ENCODE measurements at places on chromosomes 2 and 18.

- no peaks in the 10 kb centered on the region for H3K27me3 ChIP-seq
- H3K4me1 ChIP-seq: peaks cover 9% of the 10 kb centered on the region
- no peak overlapping the region for H3K4me3 ChIP-seq
- DNase-seq: no peak
- H3K27ac ChIP-seq: no peak overlapping the region
Measured at GRCh38 chr2:27024812-27025211, 8.0 kb upstream of the TMEM214 start.

- DNase-seq: peak; percentile 9
- H3K4me1 ChIP-seq: peaks cover 24% of the 10 kb centered on the region
- H3K27me3 ChIP-seq: peaks cover 19% of the 10 kb centered on the region
Measured at GRCh38 chr2:161570424-161571050, 53.7 kb upstream of the SLC4A10 start.

- H3K27ac ChIP-seq: no peak overlapping the region
- no peak overlapping the region for H3K4me3 ChIP-seq
- H3K36me3 ChIP-seq: peaks cover 59% of the 10 kb centered on the region
- H3K4me1 ChIP-seq: peaks cover 37% of the 10 kb centered on the region
- no peak for DNase-seq
- no peaks in the 10 kb centered on the region for H3K27me3 ChIP-seq
Measured at GRCh38 chr2:84963323-84963691, 7.7 kb upstream of the KCMF1 start.

DNA sequence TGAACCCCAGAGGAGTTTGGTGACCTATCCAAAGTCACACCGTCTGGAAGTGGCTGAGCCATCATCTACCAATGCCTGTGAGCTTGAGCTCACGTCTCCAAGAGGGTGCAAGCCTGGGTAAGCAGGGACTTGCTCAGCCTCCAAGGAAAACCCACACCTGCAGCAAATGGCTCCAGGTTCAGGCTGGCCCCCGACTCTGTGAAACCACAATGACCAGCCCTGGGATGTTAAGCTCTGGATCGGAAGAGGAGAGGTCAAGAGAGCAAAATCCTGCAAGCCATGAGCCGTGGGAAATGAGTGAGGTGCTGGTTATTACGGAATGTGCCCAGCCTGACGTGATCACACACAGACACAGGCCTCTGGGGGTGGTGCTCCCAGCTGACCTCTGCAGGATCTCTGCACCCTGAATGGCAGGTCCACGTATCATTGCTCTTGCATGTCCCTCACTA is 94.1 kb upstream of the OTOS start:
- H3K27me3 ChIP-seq: peaks cover 24% of the 10 kb centered on the region
- DNase-seq: no peak
- no peaks in the 10 kb centered on the region for H3K36me3 ChIP-seq
- H3K4me1 ChIP-seq: no peaks in the 10 kb centered on the region
- H3K4me3 ChIP-seq: no peak overlapping the region
- H3K27ac ChIP-seq: no peak overlapping the region

DNA sequence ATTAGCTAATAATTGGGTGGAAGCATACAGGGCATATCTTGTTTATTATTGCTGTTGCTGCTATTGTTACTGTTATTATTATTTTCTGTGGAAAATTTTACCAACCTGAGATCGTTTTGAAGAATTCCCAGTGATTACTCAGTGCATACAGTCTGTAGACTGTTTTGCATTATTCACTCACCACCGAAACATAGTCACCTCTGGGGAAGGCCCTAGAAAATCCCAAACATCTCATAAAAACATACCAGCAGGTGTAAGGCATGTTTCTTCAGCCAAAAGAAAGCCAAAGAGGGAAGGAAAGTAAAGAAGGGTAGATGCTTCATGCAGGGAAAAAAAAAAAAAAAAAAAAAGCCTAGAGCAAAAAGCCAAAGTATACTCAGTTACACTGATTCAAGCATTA is 647.7 kb downstream of the BCL11A start:
- H3K4me1 ChIP-seq: peaks cover 20% of the 10 kb centered on the region
- DNase-seq: no peak
- H3K27me3 ChIP-seq: no peaks in the 10 kb centered on the region
- no peak overlapping the region for H3K4me3 ChIP-seq

DNA sequence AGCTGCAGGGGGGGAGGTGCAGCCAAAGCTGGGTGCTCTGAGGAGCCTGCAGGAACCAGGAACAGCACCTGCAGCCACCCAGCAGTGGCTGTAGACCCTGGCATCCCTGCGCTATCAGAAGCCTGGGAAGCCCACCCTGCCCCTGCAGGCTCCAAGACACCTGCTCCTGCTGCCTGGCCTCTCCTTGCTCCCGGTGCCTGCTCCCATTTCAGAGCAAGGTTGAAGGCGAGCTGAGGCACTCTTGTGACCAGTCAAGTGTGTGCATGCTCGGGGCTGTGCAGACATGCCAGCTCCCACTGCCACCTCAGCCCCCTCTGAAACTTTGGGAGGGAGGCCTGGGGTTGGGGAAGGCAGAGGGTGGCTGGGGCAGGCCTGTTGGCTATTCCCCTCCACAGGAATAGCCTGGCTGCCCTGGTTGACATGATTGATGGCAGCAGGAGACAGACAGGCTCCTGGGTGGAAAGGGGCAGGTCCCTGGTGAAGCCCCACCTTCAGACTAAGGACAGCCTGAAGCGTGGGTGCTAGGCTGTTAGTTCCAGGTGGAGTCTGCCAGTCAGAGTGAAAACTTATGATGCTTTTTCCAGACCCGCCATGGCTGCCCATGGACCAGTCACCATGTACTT is 151.4 kb downstream of the MBD5 start:
- no peaks in the 10 kb centered on the region for H3K4me1 ChIP-seq
- no peak for DNase-seq
- no peak overlapping the region for H3K27ac ChIP-seq
- H3K36me3 ChIP-seq: peaks cover 22% of the 10 kb centered on the region
- H3K27me3 ChIP-seq: no peaks in the 10 kb centered on the region
- H3K4me3 ChIP-seq: no peak overlapping the region

DNA sequence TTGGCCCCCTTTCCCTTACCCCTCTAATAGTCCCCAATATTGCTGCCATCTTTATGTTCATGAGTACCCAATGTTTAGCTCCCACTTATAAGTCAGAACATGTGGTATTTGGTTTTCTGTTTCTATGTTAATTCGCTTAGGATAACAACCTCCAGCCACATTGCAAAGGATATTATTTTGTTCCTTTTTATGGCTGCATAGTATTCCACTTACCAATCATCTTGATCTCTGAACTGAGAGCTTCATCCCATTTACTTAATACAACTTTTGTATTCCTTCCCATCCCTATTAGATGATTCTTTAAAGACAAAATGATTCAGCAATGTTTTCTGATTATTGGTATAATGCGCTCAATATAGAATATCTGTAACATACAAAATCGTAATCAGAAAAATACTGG is 36.7 kb downstream of the ARL5A start:
- H3K27ac ChIP-seq: no peak overlapping the region
- peaks cover 27% of the 10 kb centered on the region for H3K36me3 ChIP-seq
- no peak overlapping the region for H3K4me3 ChIP-seq
- H3K4me1 ChIP-seq: peaks cover 1% of the 10 kb centered on the region
- no peak for DNase-seq

DNA sequence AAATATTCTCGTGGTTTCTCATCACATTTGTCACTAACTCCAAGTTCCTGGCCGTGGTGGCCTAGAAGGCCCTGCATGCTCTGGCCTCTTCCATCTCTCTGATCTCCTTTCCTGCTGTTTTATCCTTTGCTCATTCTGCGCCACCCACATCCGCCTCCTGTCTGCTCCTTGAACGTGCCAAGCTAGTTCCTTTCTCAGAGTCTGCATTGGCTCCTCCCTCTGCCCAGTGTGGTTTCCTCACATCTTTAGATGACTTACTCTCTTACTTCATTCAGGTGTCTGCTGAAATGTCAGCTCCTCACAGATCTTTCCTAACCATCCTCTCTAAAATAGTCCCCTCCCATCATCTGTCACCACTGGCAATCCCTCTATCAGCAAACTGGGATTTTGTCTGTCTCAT is 158.6 kb upstream of the RBMS1 start:
- DNase-seq: peak; percentile 61
- peaks cover 5% of the 10 kb centered on the region for H3K27me3 ChIP-seq
- peak overlapping the region; percentile 60 for H3K27ac ChIP-seq
- H3K4me3 ChIP-seq: peak overlapping the region; percentile 15
- H3K4me1 ChIP-seq: peaks cover 21% of the 10 kb centered on the region

GRCh38 chr2:168254158-168254935 is 7.0 kb upstream of the STK39 start:
- no peak for DNase-seq
- H3K4me1 ChIP-seq: no peaks in the 10 kb centered on the region
- peaks cover 1% of the 10 kb centered on the region for H3K36me3 ChIP-seq

DNA sequence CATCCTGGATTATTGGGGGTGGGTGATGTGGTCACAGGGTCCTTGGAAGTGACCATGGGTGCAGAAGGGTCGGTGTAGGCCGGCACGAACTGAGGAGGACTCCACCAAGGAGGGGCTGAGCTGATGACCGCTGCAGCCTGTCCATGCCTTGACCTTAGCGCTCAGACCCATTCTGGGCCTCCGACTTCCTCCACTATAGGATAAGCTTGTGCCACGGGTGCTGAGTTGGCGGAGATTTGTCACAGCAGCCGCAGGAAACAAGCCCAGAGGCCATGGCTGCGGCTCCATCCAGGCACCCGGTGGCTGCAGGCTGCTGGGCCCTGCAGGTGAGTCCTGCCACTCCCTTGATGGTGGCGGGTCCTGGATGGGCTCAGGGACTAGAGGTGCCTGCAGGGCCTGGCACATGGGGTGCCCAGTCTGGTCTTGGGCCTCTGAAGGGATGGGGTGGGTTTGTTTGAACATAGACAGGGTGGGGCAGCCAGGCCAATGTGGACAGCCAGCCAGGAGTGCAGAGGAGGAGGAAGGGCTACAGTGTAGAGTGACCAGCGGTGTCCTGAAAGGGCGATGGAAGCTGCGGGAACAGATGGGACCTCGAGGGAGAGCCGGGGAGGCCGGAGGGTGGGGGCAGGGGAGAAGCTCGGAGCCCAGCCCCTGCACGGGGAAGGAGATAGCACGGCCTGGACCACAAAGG is 84.8 kb downstream of the SEPTIN10 start:
- no peaks in the 10 kb centered on the region for H3K27me3 ChIP-seq
- no peaks in the 10 kb centered on the region for H3K4me1 ChIP-seq
- H3K36me3 ChIP-seq: no peaks in the 10 kb centered on the region
- no peak overlapping the region for H3K27ac ChIP-seq

DNA sequence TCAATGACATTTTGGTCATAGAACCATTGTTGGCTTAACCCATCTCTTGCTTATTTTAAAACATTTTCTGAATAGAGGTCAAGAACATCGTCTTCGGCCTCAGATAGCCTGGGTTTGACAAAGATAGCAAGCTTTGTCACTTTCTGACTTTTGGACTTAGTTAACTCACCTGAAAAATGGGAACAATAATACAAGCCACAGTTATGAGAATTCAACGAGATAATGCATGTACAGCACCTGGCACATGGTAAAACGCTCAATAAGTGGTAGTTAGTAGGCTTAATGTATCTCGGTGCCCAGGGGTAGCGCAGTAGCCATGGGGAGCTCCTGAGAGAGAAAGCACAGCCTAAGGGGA is 446 bp upstream of the COPS7B start:
- no peaks in the 10 kb centered on the region for H3K27me3 ChIP-seq
- peak overlapping the region; percentile 84 for H3K27ac ChIP-seq
- DNase-seq: no peak
- peaks cover 52% of the 10 kb centered on the region for H3K4me1 ChIP-seq

DNA sequence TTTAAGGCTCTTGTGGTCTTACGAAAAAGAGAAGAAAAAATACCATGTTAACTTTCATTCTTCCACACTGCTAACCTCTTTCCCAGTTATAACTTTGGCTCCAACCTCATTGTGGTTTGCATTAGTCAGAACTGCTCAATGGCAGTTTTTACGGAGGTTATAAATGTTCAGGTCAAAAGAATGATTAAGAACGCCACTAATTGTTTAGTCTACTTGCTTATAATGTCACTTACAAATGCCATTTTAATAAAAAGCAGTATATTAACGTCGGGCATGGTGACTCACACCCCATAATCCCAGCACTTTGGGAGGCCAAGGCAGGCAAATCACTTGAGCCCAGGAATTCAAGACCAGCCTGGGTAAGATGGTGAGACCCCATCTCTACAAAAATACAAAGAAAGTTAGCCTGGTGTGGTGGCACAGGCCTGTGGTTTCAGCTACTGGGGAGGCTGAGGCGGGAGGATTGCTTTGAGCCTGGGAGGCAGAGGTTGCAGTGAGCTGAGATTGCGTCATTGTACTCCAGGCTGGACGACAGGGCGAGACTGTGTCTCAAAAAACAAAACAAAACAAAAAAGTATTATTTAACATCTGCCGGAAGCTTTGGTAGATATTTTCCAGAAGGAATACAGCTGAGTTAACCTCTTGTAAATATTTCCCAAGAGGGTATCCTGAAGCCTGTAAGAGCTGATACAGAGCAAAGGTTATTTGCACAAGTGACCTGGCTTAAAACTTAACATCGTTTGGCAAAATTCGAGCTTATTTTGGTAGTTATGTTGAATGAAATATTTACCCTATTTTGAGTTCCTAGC is 5.1 kb downstream of the AGPS start:
- H3K27me3 ChIP-seq: no peaks in the 10 kb centered on the region
- H3K36me3 ChIP-seq: peaks cover 29% of the 10 kb centered on the region
- H3K27ac ChIP-seq: peak overlapping the region; percentile 32

DNA sequence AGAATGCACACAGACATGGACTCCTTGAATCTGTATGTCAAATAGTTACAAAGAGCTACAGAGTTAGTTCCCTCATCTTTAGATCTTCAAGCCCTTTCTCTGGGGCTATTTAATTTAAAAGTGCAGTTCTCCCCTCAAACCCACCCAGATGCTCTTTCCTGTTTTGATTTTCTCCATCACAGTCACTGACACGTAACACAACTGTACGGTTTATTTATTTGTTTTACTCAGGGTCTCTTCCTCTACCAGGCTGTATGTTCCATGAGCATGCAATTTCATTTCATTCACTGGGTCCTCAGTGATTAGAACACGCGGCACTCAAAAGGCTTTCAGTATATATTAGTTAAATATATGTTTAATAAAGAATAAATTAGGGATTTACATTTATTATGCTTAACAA is 94.7 kb downstream of the DOCK10 start:
- H3K27me3 ChIP-seq: no peaks in the 10 kb centered on the region
- H3K4me3 ChIP-seq: peak overlapping the region; percentile 90
- H3K27ac ChIP-seq: peak overlapping the region; percentile 95
- DNase-seq: no peak

GRCh38 chr2:168515502-168515901 is 59.4 kb downstream of the CERS6 start:
- no peak for DNase-seq
- H3K4me1 ChIP-seq: peaks cover 38% of the 10 kb centered on the region
- H3K4me3 ChIP-seq: no peak overlapping the region
- no peak overlapping the region for H3K27ac ChIP-seq

DNA sequence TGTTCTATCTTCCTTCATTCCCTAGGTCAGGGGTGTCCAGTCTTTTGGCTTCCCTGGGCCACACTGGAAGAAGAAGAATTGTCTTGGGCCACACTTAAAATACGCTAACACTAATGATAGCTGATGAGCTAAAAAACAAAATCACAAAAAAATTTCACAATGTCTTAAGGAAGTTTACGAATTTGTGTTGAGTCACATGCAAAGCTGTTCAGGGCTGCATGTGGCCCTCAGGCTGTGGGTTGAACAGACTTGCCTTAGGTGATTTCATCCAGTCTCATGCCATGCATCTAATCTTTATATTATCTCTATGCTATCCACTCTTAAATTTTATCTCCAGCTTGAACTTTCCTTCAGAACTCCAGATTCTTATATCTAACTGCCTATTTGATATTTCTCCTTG is 80.1 kb downstream of the CCDC85A start:
- no peak overlapping the region for H3K4me3 ChIP-seq
- H3K36me3 ChIP-seq: no peaks in the 10 kb centered on the region
- H3K27ac ChIP-seq: no peak overlapping the region
- no peaks in the 10 kb centered on the region for H3K4me1 ChIP-seq
- no peak for DNase-seq

All from activated naive CD8-positive, alpha-beta T cell treated with anti-CD3 and anti-CD28 coated beads for 36 hours (primary cell).